ENCODE measurements at places on chromosomes 6 and 20.

GRCh38 chr6:163688739-163689362, 274.3 kb downstream of the QKI start:
- no peak for DNase-seq

DNA sequence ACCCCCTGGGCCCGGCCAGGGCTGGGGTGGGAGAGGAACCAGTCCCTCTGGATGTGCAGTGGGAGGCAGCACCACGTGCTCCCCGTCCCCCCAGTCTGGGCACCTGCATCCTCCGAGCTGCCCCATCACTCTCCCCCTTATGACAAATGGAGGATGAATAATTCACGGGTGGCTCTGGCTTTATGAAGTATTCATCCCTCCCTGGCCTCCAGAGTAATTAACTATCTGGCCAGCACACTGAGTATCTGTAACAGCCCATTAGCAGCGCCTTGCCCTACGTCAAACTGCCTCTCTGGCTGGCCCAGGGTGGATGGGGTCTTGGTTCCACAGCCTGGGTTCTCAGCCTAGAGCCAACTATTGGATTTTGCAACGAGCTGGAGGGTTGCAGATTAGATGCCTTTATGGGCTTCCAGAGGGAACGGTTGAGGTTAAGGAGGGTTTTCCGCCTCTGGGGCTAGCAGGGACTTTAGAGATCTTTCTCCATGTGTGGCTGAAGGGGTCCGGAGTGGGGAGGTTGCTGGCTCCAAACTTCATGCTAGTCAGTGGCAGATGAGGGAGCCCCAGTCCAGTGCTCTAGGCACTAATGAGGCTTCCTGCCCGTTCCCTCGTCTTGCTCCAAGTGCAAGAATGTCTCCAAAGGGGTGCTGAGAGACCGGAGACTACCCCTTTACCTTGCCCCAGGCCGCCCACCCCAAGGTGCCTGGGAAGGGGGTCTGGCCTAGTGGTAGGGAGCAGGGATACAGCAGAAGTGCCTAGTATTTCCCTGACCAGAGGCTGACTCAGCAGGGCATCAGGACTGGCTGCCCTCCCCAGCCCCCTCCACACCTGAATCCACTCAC, 53.5 kb upstream of the MLN start:
- DNase-seq = no peak

DNA sequence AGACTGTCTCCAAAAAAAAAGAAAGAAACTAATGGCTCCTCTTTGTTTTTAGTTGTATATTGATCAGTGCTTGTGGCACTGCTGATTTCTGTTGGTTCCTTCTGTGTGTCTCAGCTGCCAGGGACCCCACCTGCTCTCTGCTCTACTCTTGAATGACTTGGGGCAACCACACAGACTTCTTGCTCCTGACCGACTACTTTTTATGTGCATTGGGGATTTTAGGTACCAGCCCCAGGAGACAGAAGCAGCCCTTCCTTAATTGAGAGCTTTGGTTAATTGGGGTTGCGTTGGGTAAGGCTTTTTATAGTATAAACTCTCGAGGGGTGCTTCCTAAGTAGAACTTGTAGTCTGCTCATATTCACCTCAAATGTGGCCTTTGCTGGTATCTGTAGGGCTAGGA, 6.9 kb downstream of the STK35 start:
- DNase-seq = no peak

DNA sequence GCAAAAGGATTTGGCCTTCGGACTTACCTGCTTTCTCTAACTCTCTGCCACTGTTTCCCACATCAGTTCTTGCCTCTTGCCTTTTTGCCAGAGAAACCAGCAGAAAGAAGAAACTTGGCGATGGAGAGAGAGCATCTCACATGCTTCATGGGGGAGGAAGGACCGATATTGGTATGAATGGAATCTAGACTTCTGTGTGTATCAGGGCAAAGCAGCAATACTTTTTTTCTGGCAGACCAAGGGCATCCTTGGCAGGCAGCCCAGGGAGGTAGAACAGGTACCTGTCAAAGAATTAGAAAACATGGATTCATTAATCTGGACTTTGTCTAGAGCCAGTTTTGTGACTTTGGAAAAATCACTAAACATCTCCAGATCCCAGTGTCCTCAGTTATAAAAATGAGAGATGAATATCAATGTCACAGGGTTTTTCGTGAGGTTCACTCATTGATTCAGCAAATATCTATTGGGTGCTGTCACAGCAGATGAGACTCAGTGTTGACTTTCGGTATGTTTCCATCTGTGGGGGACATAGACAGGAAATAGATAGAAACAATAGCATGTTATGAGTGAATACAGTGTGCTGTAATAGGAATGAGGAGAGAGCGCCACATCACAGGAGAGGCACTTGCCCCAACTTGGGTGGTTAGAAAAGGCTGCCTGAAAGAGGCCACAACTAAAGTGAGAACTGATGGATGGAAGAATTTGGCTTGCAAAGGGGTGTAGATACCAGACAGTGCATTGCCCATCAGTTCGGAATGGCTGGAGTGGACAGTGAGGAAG, 114.1 kb downstream of the CD83 start:
- peak; percentile 41 for DNase-seq

DNA sequence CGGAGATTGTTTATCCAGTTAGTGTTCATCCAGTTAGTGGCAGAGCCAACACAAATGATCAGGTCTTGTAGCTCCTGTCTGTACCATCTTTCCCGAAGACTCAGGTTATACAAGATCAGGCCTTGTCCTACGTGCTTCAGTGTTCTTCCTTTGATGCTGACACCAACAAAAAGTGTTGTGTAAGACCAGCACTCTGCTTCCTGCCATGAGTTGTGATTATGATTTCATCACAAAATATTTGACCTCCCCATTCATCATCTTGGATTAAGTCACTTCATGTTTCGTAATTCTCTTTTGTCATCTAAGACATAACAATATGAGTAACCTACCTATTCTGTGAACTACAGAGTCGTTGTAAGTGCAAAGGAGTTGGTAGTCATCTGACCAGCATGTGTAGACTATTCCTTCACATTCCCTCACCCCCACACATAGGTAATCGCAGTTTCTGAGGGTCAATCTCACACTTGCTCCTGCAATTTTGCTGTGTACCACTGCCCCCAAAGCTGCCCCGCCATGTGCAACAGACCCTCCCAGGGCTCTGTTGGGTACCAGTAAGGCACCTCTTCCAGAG, 135.6 kb upstream of the SLC22A23 start:
- no peak for DNase-seq

DNA sequence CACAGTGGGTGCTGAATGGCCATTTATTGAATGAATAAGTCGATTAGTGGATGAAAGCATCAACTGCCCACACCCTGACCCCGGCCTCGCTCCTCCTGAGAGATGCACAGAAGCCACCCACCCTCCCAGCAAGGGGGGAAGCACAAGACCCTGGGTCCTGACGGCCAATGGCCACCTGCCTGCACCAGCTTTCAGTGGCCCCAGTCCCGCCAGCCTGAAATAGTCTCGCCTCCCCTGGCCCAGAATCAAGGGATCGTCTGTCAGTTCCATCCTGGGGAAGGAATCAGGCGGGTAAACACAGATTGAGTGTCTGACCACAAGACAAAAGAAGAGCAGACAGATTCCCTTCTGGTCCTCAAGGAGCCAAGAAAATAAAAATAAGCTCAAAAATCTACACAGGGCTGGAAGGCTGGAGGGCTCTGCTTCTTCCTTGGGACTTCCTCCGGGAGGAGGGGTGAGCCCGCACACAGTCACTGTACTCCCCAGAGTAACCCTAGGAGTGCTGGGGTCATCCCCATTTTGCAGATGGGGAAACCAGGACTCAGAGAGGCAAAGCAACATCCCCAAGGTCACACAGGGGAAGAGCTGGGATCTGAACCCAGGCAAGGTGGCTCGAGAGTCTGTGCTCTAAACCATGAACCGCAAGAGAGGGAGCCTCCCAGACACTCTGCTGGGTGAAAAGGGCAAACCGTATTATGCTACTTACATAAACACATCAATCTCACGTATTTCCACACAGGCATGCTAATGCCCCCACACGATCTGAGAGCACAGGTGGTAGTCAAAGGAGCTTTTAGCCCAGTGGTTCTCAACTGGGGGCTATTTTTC, 7.8 kb downstream of the PREX1 start:
- no peak for DNase-seq

DNA sequence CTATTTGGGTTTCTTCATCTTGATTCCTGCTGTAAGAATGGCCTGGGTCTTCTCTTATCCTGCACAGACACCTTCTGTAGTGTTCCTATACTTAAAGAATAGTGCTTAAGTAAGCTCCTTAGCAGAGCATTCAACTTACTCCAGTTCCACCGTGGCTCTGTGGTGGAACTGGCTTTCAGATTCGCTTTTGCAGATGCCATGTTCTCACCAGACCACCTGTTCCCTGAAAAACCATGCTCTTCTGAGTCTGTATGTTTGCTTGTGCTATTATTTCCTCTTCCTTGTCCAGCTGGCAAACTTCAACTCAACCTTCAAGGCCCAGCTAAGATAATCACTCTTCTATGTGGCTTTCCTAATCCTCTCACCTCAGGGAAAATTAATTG, 4.9 kb downstream of the ELMO2 start:
- peak; percentile 9 for DNase-seq

- DNase-seq = peak; percentile 62
Measured at GRCh38 chr20:32966881-32967781, 37.1 kb downstream of the SUN5 start.

DNA sequence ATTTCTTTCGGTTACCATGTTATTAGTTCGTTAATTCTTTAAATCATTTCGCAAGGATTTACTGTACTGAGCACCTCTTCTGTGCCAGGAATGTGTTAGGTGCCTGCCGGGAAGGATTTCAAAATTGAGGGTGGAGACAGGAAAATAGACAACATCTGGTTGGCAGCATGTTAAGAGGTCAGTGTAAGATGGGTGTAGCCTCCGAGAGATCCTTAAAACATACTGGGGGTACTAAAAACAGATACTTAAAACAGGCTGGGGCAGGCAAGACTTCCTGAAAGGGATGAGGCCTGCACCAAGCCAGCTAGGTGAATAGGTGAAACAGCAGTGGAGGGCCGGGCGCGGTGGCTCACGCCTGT, 178.0 kb upstream of the SGK1 start:
- no peak for DNase-seq

DNA sequence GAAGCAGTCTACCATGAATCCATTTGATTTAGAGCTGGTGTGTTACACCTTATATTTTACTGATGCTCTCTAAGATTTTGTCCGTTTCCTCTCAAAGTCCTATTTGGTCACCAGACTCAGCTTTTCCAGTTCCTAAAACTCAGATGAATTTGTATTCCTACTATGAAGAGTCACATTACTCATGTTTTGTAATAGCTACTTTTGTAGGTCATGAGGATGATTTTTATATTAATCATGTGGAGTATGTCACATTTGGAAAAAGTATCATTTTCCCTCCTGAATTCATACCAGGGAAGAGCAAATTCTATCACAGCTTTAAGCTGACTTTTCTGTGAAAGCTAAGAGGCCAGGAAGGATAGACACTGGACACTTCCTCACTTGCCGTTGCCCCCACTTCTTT, 140.6 kb upstream of the SCGN start:
- DNase-seq = no peak

DNA sequence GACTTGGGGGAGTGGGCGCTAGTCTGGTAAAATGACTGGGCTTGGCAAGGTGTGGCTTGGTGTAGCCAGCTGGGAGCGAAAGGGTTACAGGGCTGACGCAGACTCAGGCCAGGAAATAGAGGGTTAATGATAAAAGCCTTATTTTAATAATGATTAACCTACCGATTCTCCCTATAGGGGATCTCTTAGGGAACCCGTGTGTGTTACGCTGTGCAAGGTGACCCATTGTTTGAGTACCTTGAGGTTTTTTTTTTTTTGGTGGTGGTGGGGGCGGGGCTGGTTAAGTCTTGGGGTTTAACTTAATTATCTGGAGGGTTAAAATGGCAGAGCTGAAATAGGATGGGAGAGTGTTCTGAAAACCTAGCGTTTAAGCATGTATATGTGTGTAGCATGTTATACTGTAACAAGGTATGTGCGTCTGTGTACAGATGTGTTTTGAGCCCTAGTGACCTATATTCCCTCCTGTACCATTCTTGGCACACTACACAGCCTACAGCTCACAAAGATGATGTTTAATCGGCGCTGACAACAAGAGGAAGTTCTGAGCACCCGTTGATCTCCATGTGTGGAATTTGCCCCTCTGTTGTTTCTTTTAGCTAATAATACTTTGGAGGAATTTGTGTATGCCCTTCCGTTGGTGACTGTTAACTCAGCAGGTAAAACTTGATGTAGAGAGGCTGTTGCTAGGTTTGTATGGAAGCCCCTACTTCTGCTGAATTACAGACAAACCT, 1.3 kb downstream of the CARMIL1 start:
- DNase-seq = peak; percentile 52

DNA sequence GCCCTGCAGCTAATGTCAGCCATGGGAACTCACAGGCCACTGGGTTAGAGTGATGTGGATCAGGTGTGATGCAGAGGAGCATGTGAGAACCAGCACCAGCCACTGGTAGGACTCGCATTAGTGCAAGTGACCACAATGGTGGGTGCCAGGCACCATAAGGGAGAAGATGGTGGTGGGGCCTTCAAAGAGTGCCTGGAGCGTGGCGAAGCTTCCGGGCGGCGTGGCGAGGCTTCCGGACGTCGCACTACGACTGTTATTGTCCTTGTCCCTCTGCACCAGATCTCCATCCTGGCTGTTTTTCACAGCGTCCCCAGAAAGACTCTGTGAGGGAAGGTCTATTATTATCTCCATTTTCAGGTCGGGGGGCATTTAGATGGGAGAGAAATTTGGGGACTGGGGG, 43.9 kb downstream of the C20orf203 start:
- DNase-seq = no peak

GRCh38 chr20:19981031-19981451, 36.1 kb upstream of the NAA20 start:
- DNase-seq = no peak

DNA sequence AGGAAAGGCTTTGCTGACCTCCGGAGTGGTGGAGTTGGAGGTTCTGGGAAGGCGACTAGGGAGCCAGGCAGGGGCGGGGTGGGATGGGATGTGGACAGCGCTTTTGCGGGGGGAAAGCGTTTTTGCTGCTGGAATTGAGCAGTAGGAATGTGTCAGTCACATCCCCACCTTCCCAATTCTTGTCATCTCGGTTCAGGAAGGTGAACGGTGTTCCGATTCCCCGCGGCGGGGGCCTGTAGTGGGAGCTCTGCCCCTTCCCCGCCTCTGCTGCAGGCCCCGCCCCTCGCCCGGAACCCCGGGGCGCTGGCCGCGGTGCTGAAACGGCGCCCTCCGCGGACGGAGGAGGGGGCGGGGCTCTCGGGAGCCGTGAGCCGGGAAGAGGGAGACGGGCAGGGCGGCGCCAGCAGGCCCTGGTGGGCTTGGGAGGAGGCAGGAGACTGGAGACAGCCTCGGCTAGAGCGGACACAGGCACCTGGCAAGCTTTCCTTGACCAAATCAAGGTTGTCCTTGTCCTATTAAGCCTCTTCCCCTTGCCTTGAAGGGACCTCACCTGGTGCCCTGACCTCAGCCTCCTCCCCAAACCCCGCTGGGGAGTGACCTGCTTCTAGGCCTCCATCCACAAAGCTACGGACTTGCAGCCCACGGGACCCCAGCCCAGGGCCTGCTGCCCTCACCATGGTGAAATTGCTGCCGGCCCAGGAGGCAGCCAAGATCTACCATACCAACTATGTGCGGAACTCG, at the start of gene LHFPL5:
TSS of gene LHFPL5 (plus strand) at position 357 of the 741 bp plus-strand sequence. CDS start at position 676, 319 bp downstream.
- DNase-seq = peak; percentile 62

DNA sequence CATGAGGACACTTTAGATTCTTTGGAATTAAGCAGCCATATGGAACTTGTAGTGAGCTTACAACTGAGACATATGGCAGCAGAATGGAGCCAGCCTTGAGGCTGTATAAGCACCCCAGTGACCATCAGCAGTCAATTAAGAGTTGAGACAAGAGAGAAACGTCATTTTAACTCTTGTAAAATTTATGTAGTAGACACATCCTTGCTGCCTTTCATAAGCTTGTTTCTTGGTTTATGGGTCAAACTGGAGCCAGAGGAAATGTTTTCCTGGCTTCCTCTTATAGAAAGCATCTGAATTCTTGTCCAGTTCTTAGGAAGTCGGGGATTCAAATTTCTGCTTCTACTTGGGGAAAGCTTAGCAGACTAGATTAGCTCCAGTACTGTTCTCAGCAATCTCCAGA, 745.1 kb upstream of the MARCKS start:
- DNase-seq = no peak

Data from activated CD4-positive, alpha-beta T cell treated with anti-CD3 and anti-CD28 coated beads for 48 hours (primary cell).